ENCODE measurements at places on chromosomes 3 and 15.

DNA sequence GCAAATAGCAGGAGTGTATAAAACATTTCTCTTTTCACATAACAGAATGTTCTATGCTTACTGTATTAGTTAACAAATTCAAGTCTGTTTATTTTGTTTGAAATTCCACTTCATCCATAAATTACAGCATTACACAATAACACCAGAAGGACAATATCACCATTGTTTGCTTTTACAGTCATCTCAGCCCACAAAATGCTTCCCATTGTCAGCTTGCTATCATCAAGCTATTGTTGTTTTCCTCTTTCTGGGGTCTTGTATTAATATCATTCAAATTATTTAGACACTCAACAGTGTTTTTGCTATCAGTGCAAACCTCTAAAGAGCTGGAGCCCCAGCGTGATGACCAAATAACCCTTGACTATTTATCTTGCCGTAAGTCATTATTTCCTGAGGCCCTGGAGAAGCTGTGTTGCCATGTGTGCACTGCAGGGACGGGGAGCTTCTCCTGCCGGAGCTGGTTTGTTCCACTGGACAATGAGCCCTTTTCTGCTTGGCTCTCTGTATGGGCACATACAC is 1.1 kb downstream of the SAMMSON start:
- no peak for DNase-seq

DNA sequence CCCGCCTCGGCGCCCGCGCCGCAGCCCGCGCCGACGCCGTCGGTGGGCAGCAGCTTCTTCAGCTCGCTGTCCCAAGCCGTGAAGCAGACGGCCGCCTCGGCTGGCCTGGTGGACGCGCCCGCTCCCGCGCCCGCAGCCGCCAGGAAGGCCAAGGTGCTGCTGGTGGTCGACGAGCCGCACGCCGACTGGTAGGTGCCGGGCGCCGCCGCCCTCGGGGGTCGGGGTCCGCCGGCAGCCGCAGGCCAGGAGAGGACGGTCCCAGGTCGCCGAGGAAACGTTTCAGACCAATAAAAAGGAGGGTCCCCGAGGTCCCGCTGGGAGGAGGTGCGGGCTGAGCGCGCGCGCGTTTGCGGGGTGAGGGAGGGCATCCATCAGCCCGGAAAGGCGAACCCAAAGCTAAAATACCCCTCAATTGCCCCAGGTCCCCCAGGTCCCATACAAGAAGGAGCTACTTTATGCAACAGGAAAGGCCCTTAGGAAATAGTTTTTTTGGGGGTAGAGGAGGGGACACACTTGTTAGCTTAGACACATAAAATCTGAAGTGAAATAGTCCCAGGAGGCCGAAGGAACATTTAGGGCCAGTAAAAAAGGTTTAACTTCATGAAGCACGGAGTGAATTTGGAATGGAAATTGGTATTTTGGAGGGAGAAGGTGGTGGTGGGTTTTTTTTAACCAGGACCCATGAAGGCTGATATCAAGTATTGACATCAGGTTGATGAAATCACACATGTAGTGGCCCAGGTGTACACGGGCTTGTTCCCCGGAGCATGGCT is 739 bp downstream of the SYN2 start:
- DNase-seq = no peak

- no peak for DNase-seq
Measured at GRCh38 chr3:38102444-38102814, 34.5 kb downstream of the ACAA1 start.

DNA sequence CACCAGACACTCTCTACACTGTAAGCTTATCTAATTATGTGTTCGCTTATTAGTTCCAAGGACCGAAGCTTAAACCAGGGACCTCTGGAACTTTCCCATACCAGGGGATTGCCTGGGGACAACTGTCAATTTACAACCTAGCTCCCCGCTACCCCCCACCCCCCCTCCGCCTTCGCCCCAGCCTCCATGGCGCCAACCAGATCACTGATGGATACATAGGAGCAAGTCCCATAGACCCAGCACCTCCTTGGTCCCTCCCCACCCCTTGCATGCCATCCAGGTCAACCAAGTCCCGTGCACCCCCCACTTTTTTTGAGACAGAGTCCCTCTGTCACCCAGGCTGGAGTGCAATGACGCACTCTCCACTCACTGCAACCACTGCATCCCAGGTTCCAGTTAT is 930 bp upstream of the PDCD7 start:
- DNase-seq = no peak

GRCh38 chr3:102129760-102130608 is 280.7 kb downstream of the NFKBIZ start:
- DNase-seq = no peak

DNA sequence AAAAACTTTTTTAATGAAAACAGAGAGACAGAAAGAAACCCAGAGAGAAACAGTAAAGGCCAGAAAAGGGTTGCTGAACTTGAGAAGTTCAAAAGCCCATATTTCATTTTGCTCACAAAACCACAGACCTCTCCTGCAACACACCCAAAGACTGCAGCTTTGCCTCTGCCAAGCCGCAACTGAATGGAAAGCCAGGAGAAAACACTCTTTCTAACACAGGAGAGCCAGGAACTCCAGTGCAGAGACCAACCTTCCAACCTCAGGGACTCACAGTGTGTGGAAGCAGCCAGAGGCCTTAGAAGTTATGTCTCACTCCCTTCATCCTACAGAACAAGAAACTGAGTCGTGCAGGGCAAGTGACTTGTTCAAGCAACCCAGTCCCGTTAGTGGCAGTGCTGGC is 163.1 kb upstream of the HES1 start:
- no peak for DNase-seq

DNA sequence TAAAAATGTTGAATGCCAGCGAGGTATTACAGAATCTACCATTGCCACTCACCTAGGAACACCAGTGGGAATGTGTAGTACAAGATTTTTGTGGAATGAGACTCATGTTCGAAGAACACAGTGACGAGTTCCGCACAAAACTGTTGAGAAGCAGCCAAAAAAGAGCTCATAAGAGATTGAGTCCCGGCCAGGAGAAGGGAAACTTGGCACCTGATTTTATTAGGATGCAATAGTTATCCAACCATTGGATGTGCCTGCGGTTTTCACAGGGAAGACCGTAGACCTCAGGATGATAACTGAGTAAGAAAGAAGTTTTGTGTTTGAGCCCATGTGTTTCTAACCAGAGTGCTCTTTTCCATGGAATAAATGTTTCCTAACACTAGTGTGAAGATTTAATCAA is 88.9 kb downstream of the PTPRG start:
- DNase-seq = no peak

DNA sequence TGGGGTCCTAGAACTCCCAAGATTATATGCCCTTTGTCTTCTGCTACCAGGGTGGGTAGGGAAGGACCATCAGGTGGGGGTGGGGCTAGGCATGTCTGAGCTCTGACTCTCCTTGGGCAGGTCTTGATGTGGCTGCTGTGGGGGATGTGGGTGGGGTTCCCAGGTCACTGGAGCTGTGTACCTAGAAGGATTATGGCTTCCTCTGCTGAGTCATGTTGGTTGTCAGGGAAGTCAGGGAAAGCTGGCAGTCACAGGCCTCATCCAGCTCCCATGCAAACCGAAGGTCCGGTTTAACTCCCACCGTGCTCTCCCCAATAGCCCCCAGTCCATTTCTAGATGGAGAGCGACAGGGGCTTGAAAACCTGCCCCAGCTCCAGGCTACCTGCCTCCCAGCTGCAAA is 35.2 kb downstream of the EID1 start:
- DNase-seq = no peak

GRCh38 chr3:31884251-31884650 is 96.8 kb downstream of the OSBPL10 start:
- DNase-seq = no peak

DNA sequence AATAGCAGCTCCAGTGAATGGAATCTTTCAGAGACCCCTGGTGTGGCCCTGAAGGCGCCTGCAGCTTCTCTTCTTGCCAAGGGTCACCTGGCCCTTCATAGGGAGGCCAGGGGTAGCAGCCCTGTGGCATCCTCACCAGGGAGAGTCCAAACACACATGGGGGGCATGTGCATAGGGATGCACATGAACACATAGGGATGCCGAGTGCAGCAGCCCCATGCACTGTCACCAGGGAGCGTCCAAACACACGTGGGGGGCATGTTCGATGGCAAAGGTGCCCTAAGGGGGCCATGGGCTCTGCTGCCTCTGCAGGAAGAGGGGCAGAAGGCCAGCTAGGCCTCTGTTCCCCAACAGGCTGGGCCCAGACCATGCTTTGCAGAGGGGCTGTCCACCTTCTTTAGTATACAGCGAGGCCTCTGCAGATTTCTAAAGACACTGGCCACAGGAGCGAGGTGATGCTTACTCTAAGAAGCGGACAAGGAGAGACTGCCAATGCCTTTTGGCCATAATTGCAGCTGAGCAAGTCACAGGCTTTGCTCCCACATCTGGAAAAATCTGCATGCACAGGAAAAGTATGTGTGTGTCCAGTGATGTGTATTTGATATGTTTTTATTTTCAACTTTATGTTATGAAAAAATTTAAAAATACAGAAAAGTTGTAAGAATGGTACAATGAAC is 21.0 kb downstream of the ANAPC13 start:
- no peak for DNase-seq

GRCh38 chr3:4735243-4735642 is 242.1 kb downstream of the ITPR1 start:
- DNase-seq = no peak

DNA sequence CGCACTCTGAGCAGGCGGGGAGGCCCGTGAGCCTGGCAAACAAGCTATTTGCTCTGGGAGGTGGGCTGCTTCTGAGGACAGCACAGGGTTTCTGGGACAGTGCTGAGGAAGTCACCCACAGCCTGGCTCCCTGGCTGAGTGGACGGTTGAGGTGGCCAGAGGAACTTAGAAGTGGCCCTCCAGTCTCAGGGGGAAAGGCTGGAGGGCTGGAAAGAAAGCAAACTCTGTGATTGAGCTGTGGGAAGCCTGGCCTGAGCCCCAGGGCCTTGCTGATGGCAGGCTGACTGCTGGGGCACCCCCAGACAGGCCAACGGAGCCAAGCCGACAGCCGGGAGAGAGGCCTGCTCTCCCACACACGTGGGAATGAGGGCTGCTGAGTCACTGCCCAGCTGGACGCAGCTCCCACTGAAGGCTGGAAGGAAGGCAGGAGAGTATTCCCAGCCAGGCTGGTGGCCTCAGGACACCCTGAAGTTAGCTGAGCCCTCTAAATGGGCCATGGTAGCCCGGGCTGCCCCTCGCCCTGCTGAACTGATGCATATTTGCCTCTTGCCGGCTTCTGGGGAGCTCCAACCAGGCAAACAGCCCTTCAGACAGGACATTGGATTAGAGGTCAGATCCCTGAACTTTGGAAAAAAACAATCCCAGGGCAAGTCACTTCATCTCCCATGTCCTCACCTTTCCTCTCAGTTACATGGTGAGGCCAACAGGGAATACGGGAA is 98.0 kb upstream of the TLE3 start:
- no peak for DNase-seq
